Activated T-helper 1 cell treated with Interleukin-2 at 50 U/mL for 16 hours (primary cell): ENCODE measurements at places on chromosomes 13 and 19.

DNA sequence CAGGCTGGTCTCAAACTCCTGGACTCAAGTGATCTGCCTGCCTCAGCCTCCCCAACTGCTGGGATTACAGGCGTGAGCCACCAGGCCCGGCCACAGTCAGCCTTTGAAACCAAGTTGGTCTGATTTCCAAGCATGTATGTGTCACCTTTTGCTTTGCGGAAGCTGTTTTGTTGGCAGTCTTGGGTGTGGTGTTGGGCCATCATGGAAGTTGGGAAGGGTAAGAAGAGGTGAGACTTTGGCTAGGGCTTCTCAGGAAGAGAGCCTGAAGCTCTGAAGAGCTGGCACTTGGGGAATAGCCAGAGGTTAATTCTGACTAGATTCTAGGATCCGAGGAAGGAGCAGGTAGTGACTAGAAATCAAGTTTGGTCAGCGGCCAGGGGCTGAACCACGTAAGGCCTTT, 2.8 kb downstream of the RSPH6A start:
- no peak for DNase-seq

DNA sequence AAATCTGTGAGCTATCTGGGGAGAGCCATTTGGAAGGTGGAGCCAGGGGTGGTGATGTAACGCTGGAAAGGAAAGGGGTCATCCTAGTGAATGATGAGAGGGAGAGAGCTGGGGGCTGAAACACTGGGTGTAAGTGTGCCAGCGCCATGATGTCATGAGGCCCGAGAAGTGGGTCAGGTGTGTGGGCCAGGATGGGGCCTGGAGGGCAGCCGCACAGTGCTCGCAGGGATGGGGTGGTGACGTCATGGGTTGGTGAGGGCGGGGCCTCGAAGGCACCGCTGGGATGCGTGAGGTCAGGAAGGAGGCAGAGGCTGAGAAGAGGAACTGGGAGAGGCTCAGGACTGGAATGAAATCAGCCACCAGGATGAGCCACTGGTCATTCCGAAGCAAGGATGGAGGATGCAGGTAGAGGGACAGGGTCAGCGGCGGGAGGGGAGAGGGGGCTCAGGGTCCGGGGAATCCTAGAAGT, 4.4 kb downstream of the CCDC61 start:
- DNase-seq, result no peak

GRCh38 chr19:11092181-11092538, 2.9 kb downstream of the LDLR start:
- DNase-seq, result peak; percentile 33

DNA sequence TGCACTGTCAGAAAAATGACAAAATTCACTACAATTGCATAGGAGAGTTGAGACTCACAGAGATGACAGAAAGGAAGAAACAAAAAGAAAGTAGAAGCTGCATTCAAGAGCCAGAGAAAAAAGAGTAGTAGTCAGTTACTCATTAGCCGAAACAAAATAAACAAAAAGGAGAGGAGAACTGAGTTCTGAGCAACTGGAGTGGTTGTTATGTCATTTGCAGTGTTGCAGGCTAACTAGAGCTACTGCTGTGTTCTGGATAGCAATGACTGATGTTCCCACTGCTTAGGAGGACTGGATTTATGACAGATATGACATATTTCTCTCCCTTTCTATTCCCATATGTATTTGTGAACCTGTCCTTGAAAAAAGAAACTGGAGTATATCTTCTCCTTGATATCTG, 482.6 kb downstream of the RFC3 start:
- no peak for DNase-seq

DNA sequence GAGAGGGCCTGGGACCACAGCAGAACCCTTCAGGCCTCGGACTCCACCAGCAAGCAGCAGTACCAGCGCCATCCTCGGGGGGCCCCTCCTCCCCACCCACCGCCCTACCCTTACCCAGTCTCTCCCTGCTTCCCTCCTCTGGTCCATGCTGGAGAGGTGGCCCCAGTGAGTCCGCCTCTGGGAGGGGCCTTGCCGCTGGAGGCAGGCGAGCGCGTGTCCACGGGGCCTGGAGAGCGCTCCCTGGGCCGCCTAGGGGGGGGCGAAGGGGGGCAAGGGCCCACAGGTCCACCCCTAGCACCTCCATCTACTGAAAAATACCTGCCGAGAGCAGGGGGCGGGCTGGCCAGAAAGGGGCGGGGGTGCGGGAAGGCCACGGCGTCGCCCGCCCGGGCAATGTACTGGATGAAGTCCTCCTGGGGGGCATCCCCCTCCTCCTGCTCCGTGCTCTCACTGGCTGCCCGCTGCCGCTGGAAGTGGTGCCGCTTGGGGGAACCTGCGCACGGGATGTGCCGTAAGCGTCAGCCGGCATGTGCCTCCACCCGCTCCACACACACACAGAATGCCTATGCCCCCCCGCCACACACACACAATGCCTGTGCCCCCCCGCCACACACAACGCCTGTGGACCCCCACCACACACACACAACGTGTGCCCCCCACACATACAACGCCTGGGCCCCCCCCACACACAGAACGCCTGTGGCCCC, 6.9 kb downstream of the CBARP start:
- DNase-seq, result no peak

DNA sequence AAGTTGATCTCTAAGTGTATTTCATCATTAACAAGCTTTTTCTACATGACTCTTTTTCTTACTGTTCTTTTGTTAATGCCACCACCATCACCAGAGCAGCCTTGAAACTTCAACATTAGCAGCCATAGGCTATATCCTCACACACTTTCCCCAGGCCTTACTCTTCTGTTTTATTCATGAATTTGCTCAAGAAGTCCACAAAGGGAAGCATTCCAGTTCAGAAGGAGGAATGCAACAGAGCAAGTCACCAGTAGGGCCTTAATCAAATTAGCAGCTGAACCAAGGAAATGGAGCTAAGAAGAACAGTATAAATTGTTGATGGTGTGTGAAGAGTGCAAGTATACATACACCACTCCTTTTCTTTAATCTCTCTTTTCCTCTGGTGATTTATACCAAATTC, 223.1 kb downstream of the NBEA start:
- DNase-seq, result no peak
